ENCODE measurements at places on chromosomes 11 and 22.
A peak's percentile ranks its signal among the peaks of the same experiment; 100 is the strongest.

GRCh38 chr11:128180441-128181087, 406.8 kb downstream of the ETS1 start:
- DNase-seq: no peak

GRCh38 chr11:86183694-86184093, 60.9 kb upstream of the EED start:
- peak; percentile 51 for DNase-seq

GRCh38 chr22:50301581-50301991, 5.9 kb downstream of the PLXNB2 start:
- DNase-seq: no peak

- no peak for DNase-seq
Observed at GRCh38 chr11:19689281-19690000, 23.2 kb upstream of the NAV2 start.

DNA sequence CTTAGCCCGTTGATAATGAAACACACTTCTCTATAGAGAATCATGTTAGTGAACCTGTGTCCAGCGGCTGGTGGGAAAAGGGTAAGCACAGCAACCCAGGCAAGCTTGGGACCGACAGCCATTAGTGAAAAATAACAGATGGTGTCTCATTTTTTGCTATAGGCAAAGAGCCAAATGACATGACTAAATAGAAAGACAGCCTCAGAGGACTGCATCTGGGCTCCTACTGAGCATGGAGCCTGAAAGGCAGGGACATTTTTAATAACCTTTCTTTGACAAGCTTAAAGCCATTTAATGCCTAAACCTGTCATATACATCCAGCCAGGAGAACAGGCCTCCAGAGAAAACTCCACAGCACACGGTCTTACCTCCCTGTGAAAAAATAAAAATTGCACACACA, 67.0 kb downstream of the FANCF start:
- no peak for DNase-seq

- DNase-seq: no peak
Observed at GRCh38 chr22:29661336-29661735, 57.9 kb downstream of the NF2 start.

GRCh38 chr22:29946220-29946619, 63.2 kb downstream of the MTMR3 start:
- DNase-seq: no peak

DNA sequence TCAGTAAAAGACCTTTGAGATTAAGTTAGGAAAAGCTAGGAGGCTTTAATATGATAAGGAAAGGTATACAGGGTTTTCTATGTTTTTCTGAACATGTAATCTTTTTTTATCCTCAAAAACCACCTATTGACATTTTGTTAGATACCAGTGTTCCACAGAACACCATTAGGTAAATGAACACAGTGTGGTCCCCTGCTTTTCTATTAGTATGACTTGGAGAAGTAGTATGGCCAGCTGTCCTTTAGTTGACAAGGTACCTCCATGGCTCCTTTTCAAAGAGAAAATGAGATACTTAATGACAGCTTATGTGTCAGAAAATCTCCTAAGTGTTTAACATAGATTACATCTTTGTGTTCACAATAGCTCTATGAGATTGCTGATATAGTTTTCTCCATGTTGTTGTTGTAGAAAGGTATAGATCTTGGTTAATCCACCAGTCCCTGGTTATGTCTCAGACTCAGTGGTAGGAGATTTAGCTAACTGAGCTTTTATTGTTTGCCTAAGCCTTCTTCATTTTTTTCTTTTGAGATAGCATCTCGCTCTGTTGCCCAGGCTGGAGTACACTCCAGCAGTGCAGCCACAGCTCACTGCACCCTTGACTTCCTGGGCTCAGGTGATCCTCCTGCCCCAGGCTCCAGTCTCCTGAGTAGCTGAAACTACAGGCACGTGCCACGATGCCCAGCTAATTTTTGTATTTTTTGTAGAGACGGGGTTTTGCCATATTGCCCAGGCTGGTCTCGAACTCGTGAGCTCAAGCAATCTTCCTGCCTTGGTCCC, 46.0 kb downstream of the STIM1 start:
- no peak for DNase-seq

DNA sequence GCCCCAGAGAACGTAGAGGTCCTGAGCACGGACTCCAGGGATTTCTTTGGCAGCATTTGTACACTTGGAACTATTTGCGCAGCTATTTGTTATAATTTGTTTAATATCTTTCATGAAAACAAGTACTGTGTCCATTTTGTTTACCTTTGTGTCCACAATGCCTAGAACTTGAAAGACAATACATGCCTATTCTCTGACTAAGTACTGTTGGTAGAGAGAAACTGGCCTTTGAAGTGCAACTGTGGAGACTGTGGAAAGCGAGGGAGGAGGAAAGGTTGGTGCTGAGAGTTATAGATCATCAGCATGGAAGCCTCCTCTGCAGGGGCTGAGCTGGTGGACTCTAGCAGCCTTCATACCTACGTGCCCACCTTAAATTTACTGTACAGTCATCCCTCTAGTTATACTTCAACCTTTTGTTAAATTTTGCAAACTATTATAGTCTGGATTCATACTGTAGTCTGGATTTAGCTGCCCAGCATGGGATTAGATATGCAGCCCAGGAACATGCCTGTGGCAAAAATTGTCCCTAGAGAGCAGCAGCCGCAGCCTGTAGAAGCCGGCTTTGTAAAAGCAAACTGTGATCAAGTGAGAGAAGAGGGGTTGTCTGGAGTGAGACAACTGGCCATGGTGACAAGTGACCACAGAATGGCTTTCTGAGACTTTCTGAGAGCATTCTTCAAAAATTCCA, 24.2 kb upstream of the YAP1 start:
- no peak for DNase-seq

- no peak for DNase-seq
Observed at GRCh38 chr22:23689414-23689813, 1.4 kb upstream of the RGL4 start.

- peak; percentile 41 for DNase-seq
Observed at GRCh38 chr11:63537293-63538101, 889 bp downstream of the PLAAT4 start.

- no peak for DNase-seq
Observed at GRCh38 chr22:49887064-49887451, 31.2 kb downstream of the ALG12 start.

DNA sequence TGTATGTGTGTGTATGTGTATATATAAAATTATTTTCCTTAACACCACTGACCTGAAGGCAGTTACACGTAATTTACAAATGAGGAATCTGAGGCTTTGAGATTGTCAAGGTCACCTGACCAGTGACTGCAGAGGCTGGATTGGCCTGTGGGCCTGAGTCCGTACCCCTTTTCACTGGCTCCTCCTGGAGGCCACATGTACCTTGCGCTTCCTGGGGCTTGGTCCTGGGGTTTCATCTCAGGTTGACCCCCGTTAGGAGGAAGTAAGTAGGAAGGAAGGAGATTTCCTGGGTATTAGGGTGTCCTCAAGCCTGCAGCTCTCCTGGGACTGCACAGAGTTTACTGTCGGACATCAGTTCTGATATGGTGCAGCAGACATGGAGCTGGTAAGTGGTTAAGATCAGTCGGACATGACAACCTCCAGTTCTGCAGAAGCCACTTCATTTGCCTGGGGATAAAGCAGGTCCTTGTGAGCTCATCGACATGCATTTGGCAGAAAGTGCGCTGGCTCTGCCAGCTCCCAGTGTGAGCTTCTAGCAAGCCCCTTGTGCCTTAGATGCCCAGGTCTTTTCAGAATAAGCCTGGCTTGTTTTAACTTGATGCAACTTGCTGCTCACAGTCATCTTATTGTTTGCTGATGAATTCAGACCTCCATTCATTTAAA, 36.6 kb downstream of the ST3GAL4 start:
- no peak for DNase-seq

- no peak for DNase-seq
Observed at GRCh38 chr11:121654259-121654842, 201.6 kb upstream of the SORL1-AS1 start.

GRCh38 chr11:73875380-73875779, 1.3 kb downstream of the COA4 start:
- no peak for DNase-seq

DNA sequence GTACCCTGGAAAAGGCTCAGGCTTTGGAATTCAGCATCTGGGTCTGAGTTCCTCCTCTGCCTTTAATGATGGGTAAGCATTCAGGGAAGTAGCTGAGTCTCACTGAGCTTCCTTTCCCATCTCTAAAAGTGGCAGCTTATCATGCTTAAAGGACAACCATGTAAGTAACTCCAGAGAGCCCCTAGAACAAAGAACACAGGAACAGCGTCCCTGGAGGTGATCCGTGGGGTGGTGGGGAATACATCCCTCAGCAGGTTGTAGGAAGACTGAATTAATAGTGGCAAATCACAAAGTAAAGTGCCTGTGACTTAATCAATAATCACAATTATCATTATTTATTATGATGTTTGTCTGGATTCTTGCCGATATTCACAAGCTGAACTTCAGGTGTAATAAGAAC, 114.7 kb upstream of the ISX start:
- no peak for DNase-seq

DNA sequence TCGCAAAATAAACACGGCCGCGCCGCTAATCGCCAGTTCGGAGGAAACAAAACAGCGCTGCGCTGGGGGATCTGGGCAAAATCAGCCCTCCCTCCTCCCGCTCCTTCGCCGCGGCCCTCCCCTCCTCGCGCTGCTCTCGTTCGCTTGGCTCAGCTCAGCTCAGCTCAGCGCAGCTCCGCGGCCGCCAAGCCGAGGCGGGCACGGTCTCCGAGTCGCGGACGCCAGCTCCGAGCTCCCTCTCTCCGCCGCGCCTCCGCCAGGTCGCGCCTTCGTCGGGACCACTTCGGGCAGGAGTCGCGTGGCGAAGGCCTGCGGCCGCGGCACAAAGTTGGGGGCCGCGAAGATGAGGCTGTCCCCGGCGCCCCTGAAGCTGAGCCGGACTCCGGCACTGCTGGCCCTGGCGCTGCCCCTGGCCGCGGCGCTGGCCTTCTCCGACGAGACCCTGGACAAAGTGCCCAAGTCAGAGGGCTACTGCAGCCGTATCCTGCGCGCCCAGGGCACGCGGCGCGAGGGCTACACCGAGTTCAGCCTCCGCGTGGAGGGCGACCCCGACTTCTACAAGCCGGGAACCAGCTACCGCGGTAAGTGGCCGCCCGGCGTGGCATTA, at the start of gene SPON1:
SPON1 (plus strand) TSS at position 162 of the 607 bp plus-strand sequence; CDS start at position 344, 182 bp downstream.
- peak; percentile 46 for DNase-seq

- DNase-seq: no peak
Observed at GRCh38 chr11:59182457-59183151, 10.7 kb downstream of the DTX4 start.

GRCh38 chr22:37897807-37898206, 8.3 kb upstream of the MICALL1 start:
- no peak for DNase-seq

- DNase-seq: no peak
Observed at GRCh38 chr22:48653306-48653705, 1174.4 kb downstream of the BRD1 start.

- no peak for DNase-seq
Observed at GRCh38 chr11:92311616-92312449, 87.2 kb downstream of the FAT3 start.

DNA sequence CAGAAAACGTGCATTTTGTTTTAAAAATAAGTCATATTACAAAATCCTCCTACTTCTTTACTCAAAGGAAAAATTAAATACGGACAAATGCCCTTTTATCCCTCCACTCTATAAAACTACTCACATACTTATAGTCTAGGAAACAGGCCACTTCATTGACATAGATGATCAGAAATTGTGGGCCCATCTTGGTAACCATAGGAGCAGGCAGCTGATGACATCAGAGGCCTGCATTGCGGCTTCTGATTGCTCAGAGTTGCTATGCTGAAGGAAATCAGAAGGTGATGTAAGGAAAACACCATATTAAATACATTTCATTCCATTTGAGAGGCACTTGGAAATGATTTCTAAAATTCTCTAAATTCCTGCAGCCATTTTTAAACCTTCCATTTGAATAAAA, 27.0 kb downstream of the FAM76B start:
- DNase-seq: no peak

DNA sequence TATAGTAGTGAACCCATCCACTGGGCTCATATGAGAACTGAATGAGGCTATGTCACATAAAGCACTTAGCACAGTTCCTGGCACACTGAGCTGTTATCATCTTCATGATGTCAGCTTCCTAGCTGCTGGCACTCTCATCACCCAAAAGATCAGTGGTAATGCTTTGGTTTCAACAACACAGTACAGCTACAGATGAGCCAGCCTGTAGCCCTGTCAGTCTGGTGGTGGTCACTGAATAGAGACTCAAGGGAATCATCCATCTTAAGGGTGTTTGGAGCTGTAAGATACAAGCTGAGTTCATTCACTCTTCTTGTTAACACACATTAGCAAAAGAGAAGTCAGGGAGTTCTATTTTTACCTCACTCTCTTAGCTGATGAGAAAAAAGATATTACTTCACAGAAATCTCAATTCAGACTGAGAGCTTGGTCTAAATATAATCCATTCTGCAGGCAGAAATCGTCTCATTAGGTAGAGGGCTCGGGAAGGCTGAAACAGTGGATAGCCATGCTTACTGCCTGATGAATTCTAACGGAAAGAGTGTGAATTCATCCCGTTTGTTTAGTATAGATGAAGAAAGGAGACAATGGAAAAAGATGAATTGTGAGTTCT, 6.3 kb upstream of the SLC1A2 start:
- DNase-seq: no peak

GRCh38 chr11:134388590-134388989, 23.5 kb downstream of the B3GAT1 start:
- DNase-seq: no peak

GRCh38 chr22:47367107-47367690, 604.7 kb downstream of the TBC1D22A start:
- no peak for DNase-seq

GRCh38 chr11:44892843-44893242, 57.8 kb downstream of the TP53I11 start:
- no peak for DNase-seq

GRCh38 chr11:75275581-75275980, 35.0 kb downstream of the TPBGL start:
- peak; percentile 50 for DNase-seq

GRCh38 chr11:71223081-71223405, 29.3 kb downstream of the SHANK2 start:
- no peak for DNase-seq

DNA sequence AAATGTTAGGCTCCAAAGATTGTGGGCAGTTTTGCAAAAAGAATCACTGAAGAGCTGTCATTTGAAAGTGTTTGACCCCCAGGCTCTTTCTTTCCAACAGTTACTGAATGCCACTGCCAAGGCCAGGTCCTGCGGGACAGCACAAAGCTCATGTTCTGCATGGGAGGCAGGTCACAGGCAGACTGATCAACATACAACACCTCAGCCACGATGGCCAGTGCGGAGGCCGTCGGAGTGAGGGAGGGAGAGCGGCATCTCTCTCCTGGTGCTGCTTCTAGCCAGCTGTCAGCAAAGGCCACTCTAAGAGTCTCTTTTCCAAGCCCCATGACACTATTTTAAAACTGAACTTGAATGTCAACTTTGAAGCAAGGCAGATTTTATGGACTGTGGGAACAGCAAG, 49.9 kb downstream of the ARFGAP3 start:
- DNase-seq: no peak

DNA sequence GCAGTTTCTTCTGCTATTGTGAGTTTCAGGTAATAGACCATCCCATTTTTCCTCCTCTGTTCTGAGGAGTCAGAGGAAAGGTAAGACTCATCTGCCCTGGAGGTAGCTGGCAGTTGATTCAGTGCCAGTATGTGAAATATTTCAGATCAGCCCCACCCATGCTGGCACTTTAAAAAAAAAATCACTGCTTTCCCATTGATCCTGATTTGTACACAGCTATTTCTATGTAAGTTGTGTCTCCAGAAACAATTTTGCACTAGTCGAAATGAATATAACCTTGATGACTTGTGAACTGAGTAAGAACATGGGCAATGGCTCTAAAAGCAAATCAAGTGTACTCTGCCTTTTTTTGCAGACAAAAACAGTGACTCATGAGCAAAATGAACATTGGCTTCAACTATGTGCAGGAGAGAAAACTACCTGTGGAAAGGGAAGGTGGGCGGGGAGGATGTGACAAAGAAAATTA, 82.0 kb upstream of the OR5AK2 start:
- no peak for DNase-seq

Measured in activated CD4-positive, alpha-beta T cell treated with anti-CD3 and anti-CD28 coated beads, Interleukin-2, amount 50 U/mL, for 48 hours (primary cell).